ENCODE measurements at places on chromosomes 16 and 17.

GRCh38 chr17:80122926-80123505 lies 21.6 kb downstream of the GAA start:
- DNase-seq: no peak

- DNase-seq: no peak
Observed at GRCh38 chr17:14334919-14335318, 34.0 kb downstream of the HS3ST3B1 start.

- no peak for DNase-seq
Observed at GRCh38 chr17:60851181-60851580, 173.5 kb downstream of the BCAS3 start.

GRCh38 chr16:19583665-19584300 lies 28.3 kb downstream of the VPS35L start:
- no peak for DNase-seq

- peak; percentile 79 for DNase-seq
Observed at GRCh38 chr17:39401412-39402243, at the start of gene FBXL20. FBXL20 (minus strand) TSS chr17:39401626; CDS start chr17:39401402, 224 bp downstream.

DNA sequence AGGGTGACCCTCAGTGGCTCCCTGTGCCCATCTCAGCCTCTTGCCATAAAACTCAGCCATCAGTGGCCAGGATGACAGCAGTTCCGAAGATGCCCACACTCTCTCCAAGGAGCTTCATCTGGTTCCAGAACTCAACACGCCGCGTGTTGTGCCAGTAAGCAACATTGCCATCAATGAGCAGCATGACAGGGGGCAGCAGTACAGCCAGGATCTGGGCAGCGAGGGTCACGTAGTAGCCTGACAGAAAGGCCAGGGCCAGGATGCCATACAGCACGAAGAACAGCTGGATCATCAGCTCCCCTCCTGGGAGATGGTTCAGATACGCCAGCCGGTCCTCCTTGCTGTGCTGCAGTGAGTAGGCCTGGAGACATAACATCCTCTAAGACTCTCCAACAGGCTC lies 2.9 kb downstream of the TMEM101 start:
- no peak for DNase-seq

DNA sequence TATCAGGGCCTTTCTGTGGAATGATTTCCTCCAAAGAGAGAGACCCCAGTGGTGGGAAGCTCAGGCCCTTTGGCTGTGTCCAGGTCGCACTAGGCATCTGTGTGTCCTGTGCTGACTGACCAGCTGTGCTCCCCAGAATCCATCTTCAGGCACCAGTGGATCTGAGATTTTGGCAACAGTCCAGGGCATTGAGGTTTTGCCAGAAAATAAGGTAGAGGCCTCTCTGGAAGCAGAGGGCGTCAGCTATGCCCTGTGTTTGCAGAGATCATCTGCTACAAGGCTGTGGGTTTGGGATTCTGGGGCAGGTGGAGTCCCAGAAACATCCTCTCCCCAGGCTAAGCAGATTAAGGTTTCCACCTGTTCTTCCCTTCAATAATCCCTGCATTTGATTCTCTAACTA lies 57.5 kb upstream of the TOB1 start:
- no peak for DNase-seq

GRCh38 chr17:51647067-51647466 lies 386.7 kb downstream of the UTP18 start:
- DNase-seq: no peak

DNA sequence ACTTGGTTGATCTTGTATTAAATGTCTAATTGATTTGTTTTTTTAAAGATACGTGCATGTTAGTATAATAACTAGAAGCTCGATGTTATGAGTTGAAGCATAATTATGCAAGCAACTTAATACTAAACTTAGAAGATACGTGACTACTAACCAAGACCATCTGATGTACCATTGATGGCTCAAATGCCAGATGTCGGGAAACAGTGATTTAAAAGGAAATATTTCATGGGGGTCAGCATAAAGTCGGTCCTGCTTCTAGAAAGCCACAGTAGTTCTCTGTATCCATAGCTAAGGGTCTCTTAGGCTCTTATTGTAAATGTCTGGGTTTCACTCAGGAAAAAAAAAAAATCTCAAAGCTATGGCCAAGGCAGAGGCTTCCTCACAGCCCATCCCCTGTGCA lies 61.2 kb upstream of the RBFOX1 start:
- DNase-seq: no peak

DNA sequence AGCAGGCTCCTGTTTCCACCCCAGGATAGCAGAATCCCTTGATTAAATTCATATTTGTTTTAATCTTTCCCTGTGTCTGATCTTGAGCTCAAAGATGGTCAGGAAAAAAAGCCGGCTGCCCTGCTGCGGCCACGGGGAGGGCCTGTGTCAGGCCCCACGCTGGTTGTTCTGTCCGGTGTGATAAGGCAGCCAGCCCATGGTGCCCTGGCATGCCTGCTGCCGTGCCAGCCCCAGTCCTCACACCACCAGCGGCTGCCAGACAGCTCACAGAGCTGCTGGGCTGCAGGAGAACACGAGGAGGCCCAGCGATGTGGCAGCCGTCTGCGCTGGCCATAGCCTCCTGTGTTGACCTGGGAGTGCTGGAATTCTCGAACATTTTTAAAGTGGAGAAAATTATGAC lies 34.7 kb upstream of the BRD7 start:
- no peak for DNase-seq

- peak; percentile 46 for DNase-seq
Observed at GRCh38 chr16:24838554-24839266, 7.1 kb upstream of the SLC5A11 start.

DNA sequence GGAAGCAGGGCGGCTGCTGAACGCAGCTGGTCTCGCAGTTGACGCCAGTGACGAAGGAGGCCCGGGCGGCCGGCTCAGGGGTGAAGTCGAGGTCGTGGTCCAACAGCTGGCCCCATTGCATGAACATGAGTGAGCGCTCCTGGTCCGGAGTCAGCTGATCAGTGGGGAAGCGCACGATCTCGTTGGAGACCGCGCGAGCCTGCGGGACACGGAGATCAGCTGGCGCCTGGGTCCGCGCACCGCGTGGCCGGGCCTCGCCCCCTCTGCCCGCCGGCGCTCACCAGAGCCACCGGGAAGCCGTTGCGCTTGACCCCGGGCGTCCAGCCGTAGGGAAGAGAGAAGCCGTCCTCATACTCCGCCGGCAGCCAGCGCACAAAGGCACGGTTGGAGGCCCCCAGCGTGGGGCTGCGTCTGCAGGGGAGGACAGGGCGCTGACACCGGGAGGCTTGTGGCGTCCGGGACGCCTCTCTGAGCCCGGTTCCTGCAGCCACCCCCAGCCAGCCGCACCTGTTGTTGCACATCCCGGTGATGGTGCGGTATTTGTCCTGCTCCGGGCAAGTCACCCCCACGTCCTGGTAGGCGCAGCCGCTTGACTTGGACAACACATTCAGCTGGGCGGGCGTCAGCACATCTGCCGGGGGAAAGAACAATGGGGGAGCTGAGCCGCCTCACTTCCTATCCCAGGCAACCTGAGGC lies 1.6 kb downstream of the MPO start:
- DNase-seq: no peak

DNA sequence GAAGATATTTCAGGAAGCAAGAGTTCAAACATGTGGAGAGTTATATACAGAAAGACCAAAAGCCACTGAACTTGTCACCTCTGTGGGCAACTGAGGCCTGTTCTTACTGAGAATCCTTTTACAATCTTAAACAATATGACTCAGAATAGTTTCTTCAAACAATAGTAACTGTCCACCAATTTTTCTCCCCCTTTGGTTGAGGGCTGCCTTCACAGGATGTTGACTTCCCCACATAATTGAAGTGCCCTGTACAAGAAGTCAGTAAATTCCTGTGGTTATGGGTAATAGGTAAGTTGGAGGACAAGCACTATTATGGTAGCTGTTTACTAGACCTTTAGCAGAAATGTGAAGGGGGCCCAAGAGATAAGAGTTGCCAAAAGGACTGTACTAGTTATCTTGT lies 215.8 kb downstream of the CDH8 start:
- no peak for DNase-seq

GRCh38 chr16:77613095-77613494 lies 109.2 kb upstream of the NUDT7 start:
- no peak for DNase-seq

- DNase-seq: no peak
Observed at GRCh38 chr16:78502812-78503350, 403.4 kb downstream of the WWOX start.

DNA sequence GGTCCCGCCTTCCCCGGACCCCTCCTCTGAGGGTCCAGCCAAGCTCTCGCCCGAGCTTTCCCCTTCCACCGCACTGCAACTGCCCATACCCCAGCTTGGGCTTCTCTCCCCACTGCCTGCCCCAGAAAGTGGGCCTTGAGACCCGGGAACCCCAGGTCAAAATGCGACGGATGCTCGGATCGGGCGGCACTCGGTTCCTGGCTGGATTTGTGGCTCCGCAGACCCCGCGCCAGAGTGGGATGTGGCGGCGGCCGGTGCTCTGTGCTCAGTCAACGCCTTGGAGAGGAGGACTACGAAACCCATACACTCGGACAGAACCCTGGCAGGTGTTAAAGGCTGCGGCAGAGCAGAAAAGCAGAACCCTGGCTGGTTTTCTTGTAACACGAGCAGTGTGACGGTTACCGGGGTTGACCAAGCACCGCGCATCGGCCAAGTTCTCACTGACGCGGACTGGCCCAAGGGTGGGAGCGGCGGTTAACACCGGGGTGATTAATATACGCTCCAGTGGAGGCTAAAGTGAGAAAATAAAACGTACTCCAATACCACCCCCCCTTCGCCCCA lies 885 bp upstream of the SLFN13 start:
- no peak for DNase-seq

- no peak for DNase-seq
Observed at GRCh38 chr17:33940769-33941370, 314.2 kb upstream of the CCL2 start.

- no peak for DNase-seq
Observed at GRCh38 chr17:4588391-4588790, 4.1 kb downstream of the SMTNL2 start.

DNA sequence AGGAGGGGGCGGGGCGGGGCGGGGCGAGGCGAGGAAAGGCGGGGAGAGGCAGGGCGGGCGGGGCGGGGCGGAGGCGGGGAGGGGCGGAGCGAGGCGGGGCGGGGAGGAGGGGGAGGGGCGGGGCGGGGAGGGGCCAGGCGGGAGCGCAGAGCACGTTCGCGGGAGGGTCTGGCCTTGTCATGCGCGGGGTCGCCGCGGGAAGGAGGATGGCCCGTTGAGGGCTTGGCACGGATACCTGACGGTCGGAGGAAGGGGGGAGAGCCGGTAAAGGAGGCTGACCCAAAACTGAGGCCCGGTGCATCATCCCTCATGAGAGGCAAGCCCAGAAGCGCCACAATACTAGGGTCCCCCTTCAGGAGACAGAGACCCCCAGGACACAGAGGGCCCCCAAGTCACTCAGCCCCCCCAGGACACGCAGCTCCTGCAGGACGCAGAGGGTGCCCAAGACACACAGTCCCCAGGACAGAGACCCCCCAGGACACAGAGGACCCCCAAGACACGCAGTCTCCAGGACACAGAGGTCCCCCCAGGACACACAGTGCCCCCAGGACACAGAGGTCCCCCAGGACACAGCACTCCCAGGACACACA lies 593 bp upstream of the WDR45B start:
- DNase-seq: peak; percentile 65

- DNase-seq: no peak
Observed at GRCh38 chr17:70100983-70101382, 26.0 kb downstream of the KCNJ16 start.

DNA sequence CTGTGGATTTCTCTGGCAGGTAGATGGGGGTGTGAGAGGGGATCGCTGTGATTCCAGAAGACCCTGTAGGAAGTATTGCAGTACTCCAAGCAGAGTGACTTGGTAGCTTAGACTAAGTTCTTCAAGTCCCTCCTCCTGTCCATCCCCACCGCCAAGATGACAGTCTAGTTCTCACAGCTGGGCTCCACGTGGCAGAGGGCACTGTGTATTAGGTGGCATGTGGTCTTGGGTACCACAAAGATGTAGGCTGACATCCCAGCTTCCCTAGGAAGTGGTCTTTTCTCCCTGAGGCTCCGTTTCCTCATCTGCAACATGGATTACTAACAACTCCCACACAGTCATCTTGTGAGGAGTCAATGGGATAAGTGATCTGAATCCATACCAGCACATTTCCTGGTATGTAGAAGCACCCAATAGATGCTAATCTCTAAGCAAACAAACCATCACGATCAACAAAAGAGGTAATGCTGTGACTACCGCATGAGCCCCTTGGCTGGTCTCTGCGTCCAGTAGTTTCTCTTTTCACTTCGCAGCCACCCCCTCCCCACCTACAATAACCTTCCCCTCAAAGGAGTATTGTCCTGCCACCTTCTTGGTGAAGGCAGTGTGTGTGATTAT lies 349.1 kb upstream of the EEF2KMT start:
- DNase-seq: no peak

GRCh38 chr17:41972571-41973407 lies 6.2 kb downstream of the CNP start:
- DNase-seq: no peak

- no peak for DNase-seq
Observed at GRCh38 chr16:50365791-50366575, 2.8 kb downstream of the BRD7 start.

DNA sequence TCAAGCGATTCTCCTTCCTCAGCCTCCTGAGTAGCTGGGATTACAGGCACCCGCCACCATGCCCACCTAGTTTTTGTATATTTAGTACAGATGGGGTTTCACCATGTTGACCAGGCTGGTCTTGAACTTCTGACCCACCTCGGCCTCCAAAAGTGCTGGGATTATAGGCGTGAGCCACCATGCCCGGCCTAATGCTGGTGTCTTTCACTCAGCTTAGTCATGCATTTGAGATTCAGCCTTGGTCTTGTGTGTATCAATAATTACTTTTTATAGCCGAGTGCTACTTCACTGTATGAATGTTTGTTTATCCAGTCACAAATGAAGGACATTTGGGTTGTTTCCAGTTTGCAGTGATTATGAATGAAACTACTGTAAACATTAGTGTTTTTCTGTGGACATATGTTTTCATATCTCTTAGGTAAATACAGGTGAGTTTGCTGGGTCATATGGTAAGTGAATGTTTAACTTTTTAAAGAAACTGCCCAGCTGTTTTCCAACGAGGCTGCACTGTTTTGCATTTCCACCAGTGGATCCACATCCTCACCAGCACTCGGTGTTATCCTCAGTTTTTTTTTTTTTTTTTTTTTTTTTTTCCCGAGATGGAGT lies 11.0 kb upstream of the PLCG2 start:
- DNase-seq: no peak

GRCh38 chr17:1169221-1169928 lies 10.4 kb downstream of the ABR start:
- DNase-seq: no peak

DNA sequence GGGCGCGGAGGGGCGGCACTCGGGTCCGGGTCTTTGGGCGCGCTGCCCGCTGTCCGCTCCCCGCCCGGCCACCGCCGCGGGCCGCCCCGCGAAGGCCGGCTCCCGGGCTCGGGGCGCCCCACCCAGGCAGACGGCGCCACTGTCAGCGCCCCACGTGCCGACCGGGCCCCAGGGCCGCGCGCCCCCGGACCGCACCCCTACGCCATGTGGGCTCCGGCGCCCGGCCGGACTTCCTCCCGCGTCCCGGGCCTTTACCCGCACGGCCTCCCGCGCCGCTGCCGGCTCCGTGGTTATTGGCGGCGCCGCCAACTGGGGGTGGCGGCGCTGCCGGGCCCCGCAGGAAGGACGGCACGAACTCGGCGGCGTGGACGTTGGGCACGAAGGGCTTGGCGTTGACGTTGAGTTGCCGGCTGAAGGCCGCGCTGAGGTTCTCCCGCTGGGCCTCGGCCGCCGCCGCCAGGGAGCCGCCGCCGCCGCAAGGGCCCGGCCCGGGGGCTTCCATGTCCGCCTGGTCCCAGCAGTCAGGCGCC lies 577 bp downstream of the GSPT1 start:
- peak; percentile 33 for DNase-seq

GRCh38 chr16:86466696-86467406 lies 43.5 kb upstream of the FOXF1 start:
- no peak for DNase-seq

Data from CMK (cell line).